Stimulated activated CD4-positive, alpha-beta T cell treated with anti-CD3 and anti-CD28 coated beads, Interleukin-12 subunit alpha, Interleukin-12 subunit beta, amount 100 ng/mL, for 24 hours (primary cell): ENCODE measurements at places on chromosomes 11 and 22.

DNA sequence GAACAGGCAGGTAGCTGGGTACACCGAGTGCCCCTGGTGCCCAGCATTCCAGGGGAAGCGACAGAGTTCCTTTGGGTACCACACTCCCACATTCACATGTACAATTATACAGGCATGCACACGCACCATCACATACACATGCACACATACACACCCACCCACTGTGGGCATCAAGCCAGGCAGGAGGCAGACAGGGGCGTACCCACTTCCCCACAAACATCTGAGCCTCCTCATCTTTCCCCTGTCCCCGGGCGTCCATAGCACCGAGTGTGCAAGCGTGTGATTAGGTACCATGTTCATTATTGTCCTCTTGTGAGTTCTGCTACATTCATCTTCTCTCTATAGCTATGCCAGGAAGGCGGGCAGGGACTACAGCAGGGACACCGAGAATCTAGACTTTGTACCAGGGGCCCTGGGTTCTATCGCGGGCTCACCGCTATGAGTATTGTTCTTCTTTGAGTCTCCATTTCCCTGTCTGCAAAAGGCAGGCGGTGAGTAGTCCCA lies 2.1 kb upstream of the CARD10 start:
- DNase-seq: no peak

GRCh38 chr11:9858822-9859221 lies 194.9 kb downstream of the SWAP70 start:
- DNase-seq: no peak

- DNase-seq: no peak
These were observed 2.5 kb upstream of the NUP98 start for GRCh38 chr11:3799873-3800272.

DNA sequence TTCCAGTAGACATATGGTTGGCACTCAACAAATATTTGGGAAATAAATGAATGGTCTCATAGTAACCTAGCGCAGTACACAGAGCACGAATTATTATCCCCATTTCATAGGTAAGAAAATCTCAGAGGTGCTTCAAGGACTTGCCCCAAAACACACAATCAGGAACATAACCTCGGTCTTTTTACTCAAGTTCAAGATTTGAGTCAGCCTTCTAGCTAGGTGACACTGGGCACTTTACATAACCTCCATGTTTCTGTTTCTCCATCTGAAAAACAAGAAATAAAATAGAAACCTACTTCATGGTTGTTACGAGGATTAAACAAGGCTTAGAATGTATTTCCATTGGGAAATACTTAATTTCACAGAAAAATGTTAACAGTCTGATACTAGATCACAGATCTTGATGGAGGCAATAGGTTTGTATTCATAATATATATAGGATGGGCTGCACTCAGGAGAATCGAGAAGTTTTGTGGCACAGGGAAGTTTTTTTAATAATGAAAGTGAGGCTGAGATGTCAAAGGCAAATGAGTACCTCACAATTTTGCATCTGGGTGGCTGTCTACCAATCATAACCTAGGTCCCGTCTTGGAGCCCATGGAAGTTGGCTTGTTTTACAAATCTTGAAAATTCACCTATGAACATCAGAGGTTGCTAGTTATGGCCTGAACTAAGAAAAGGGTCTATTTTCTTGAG lies 147.4 kb upstream of the ZC3H12C start:
- no peak for DNase-seq

DNA sequence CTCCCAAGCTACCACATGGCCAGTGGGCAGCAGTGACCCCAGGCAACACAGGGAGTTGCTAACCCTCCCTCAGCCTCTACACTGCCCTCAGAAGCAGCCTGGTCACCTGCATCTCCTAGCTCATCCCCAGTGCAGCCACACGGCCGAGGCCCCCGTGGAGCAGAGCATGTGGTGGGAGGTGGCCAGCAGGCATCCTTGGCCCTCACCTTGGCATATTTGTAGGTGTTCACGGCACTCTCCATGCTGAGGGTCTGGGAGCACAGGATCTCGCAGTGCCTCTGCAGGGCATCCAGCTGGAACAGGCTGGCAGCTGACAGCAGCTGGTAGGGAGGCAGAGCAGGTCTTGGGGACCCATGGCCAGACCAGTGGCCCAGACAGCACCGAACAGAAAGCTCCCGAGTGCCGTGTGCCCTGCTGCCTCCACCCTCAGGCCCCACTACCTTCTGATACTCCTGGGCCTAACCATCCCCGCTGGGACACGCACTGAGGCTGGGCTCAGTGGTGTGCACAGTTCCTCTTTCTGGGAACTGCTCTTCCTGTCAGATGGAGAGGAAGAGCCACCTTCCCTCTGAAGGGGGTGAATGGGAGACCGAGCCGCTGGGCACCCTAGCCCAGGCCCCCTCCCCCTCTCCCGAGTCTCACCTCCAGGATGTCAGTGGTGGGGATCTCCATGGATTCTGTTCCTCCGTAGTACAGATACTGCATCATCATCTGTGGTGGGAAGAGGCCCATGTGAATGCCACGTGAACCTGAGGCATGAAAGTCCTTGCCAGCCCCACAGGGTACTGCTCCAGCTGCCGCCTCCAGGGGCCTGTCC lies 48.8 kb downstream of the NAT10 start:
- no peak for DNase-seq

- no peak for DNase-seq
These were observed at the start of gene OR5P2 for GRCh38 chr11:7796842-7797241. Gene OR5P2, minus strand, starts transcription at chr11:7796942. Its CDS starts 0 bp downstream, at chr11:7796942.

GRCh38 chr11:122677256-122677655 lies 21.7 kb downstream of the UBASH3B start:
- DNase-seq: no peak

- no peak for DNase-seq
These were observed 18.6 kb downstream of the C1QTNF6 start for GRCh38 chr22:37169406-37169805.

DNA sequence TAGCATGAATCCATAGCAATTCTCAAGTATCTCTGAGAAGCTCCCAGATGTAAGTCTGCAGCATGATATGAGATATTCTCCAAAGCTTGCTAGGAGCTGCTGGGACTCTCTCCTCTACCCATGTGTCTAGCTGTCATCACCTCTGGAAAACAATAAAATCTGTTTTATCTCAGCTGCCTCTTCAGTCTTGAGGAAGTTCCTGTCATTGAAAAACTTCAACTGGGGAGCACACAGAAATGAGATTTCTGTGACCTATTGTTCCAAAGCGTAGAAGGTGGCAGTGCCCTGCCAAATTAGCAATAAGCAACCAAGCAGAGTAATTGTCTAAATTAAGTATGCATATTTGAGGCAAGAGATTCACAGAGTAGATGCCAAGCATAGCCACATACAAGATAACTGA lies 1380.6 kb upstream of the RAG2 start:
- DNase-seq: no peak

- no peak for DNase-seq
These were observed 24.0 kb downstream of the PLAAT3 start for GRCh38 chr11:63590024-63590788.

- no peak for DNase-seq
These were observed 320.5 kb downstream of the AASDHPPT start for GRCh38 chr11:106397787-106398501.

GRCh38 chr22:49037701-49038245 lies 789.9 kb downstream of the BRD1 start:
- no peak for DNase-seq

- DNase-seq: no peak
These were observed 36.6 kb upstream of the PCF11 start for GRCh38 chr11:83120327-83120726.

DNA sequence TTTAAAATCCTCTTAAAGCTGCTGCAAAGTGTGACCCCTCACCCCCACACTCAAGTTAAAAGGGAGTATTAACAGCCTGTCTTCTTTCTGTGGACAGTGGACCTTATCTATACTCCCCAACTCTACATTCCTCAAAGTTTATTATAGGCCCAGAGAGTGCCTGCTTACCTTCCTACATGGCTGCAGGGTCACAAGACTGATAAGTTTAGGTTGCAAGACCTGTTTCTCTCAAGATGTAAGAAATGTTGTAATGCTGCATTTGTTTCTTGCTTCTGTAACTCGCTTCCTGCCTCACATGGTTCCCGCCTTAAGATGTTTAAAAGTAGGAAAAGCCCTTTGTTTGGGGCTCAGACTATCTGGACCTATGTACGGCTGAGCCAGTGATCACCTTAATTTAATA lies 10.1 kb upstream of the NXPE1 start:
- DNase-seq: no peak

DNA sequence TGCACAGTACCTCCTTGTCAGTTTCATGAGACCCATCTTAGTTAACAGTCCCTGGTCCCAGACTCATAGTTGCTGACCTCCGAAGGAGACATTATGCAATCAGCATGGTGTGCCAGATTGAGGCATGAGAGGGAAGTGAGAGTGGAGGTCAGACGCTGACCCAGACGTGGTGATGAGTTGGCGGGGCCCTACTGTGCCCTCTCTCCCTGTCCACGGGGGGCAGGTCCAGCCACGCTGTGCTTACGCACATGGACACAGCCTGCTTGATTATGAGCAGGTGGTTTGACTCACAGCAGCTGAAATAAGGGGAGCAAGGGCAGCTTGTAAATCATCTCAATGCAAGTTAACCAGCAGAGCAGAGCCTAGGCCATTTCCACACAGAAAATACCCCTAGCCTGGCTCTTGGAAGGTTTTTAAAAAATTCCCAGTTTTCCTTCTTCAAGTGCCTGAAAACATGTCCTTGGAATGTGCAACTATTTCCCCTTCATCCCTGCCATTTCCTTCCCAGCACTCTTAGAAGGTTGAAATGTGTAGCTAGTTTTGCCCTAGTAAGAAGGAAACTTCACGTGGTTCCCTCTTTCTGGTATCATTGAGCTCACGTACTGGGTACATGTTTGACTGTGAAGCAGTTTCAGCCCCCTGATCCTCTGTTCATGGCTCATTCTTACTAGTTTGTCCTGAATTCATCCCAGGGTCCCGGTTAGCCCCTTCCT lies 122.6 kb upstream of the SORL1-AS1 start:
- DNase-seq: no peak

DNA sequence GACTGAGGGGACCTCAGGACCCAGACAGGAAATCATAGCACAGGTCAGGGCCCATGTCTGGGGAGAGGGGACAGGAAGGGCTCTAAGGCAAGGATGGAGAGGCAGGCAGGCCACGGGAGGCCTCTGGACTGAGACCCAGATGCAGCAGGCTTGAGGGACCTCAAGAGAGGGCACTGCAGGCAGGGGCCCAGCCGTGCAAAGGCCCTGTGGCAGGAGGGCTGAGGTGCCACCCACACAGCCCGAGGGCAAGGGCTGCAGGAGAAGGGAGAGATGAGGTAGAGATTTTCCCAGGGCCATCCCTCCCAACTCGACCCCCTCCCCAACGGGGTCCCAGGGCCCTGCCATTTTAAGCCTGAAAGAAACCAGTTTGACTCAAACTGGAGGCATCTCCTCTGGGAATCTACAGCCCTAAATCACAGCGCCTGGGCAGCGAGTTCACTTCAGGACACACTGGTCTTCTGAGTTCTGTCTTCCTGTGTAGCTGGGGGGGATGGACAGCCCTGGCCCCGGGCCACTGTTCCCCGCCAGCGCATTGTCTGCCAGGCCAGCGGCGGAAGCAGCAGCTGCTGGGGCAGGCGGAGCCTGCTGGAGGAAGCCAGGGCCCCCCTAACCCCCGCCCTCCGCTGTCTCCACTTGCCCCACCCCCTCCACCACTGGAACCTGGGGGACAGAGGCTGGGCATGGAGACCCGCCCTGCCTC lies 20.3 kb upstream of the WNT7B start:
- no peak for DNase-seq

DNA sequence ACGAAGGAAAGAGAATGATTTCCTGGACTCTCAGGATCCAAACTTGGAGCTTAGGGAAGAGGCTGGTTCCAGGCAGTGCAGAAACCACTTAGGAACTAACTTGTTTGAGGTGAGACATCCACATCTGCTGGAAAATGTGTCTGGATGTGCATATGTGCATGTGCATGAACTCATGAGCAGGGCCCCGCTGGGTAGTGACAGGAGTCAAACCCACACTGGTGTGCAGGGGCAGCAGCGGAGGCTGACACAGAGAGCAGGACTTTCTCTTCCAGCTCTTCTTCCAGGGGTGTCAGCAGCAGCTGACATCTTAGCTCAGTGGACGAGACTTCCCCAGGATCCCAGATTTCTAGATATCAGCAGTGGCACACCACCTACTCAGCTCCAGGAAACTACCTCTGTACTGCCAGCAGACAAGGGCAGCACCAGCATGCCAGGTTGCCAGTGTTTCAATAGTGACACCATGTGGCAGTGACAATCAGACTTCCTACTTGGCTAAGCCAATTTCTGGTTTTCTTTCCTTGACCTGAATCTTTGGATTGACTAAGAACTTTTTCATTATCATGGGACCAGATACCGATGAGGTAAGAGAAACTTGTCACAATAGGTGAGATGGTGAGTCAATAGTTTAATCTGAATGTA lies 227.5 kb upstream of the ZC3H12C start:
- no peak for DNase-seq

DNA sequence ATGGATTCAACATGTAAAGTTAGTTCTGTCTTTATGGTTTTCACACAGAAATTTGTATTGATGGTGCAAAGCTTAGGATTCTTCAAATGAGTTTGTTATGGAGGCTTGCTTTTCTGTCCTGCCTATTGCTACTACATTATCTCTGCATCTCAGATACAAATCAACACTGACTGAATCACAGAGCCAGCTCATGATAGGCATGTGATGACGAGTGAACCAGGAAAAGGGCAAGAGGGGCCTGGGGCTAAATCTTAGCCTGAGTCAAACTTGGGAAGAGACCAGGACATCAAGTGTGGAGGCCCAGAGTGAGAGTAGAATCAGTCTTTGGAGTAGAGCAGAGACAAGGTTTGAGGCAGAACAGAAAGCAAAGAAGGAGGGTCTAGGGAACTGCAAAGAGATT lies 107.1 kb upstream of the CD44 start:
- DNase-seq: no peak

DNA sequence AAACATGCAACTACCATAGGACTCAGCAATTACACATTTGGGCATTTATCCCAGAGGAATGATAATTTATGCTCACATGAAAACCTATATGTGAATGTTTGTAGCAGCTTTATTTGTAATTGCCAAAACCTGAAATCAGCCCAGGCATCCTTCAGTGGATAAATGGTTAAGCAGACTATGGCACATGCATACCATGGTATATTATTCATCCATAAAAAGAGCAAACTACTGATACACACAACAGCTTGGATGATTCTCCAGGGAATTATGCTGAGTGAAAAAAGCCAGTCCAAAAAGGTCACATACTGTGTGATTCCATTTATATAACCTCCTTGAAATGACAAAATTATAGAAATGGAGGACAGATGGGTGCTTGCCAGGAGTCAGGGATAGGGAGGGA lies 86.7 kb downstream of the ALX4 start:
- DNase-seq: no peak
